Bone marrow (tissue), 2 donors: ENCODE measurements at places on chromosomes 3 and 15.

- DNase-seq = no peak
Measured at GRCh38 chr3:66486646-66487045, 14.2 kb downstream of the LRIG1 start.

GRCh38 chr3:142987707-142988106 lies 13.7 kb upstream of the U2SURP start:
- no peak for DNase-seq

DNA sequence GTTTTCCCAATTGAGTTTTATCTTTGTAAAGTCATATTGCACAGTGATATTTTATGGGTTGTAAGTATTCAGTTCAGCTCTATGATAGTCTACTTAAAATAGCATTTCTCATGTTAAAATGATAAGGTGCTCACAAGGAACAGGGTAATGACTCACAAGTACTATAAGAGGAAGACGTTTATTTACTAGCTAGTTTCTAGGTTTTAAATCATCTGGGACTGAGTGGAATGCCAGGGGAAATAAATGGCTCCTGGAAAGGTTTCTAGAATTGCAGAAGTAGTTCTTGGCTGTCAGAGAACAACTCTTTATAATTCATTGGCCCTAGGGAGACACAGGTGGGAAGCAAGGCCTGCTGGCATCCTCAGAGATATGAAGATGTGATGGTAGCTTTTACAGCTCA lies 112.8 kb downstream of the CHDH start:
- DNase-seq = no peak

DNA sequence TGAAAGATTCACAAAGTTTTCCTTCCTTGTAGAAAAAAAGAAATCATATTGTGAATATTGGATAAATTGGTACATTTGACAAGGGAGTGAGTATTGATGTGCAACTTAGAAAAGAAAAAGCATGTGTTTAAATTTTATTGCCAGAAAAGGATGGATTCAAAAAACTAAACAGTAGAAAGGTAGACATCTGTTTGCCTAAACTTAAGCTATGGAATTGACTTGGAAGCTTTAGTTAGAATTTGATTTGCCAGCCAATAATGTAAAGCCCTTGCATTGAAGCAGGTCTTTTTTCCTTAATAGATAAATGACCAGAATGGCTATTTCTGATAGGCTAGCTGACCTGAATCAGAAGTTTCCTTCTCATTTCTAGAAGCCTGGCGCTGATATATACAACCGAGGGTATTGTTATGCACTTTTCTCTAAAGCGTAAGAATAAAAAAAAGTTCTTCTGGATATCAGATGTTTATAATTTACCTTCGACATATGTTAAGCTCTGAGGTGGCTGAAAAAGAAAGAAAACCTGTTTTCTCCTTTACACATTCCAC lies 4.2 kb downstream of the RARB start:
- no peak for DNase-seq

DNA sequence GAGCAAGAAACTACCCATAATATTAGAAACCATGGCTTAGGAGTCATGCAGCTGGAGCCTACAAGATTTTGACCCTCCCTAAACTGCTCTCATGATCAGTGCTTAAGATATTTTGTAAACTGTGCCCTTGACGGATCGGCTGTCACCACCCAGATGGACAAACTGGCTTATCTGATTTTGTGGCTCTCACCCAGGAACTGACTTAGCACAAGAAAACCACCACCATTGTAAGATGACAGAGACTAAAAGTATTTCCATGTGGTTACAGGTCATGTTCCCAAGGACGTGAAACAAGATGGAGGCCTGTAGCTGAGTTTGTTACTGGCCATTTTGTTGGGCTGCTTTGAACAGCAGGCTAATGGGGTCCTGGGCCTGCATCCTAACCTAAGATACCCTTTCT lies 940.9 kb downstream of the OTOL1 start:
- no peak for DNase-seq

DNA sequence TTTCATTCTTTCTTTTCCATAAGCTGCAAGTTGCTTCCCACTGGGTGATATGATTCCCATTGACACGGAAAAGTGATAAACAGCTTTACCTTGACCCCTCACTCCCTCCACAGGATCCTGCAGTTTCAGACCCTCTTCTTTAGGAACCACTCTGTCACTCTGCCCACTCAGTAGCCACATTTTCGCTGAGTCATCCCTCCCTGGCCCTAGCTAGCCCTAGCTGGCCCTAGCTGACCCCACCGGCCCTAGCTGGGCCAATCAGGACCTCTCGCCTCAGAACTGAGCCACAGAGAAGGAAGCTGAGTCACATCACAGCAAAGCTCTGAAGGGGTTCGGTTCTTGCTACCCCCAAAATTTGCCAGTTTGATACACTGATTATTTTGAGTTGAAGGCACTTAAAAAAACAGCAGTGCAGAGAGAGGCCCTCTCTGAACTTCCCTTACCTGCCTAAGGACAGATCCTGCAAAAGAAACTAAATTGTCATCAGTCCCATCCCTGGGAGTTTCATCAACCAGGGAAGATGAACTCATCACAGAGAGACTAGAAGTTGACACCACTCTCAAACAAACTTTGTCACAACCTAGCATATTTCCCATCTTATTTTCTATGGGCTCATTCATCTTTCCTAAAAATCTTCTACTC lies 233.5 kb upstream of the PROK2 start:
- no peak for DNase-seq

- DNase-seq = no peak
Measured at GRCh38 chr3:169668072-169668956, 4.8 kb upstream of the MECOM start.

DNA sequence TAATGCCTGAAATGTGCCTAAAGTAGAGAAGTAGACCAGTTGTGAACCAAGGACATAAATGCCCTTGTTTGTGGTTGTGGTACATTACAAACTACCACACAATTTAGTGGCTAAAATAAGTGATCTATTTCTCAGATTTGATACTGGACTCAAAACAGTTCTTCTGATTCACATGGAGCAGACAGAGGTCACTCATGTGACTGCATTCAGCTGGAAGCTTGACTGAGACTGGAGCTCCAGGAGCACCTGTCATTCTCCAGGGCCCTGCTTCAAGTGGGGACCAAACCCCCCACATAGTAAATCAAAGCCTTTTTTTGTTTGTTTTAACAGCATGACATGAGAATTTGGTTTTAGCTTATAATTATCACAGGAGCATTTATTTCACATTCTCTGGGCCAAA lies 301.2 kb downstream of the OXSM start:
- DNase-seq = no peak

DNA sequence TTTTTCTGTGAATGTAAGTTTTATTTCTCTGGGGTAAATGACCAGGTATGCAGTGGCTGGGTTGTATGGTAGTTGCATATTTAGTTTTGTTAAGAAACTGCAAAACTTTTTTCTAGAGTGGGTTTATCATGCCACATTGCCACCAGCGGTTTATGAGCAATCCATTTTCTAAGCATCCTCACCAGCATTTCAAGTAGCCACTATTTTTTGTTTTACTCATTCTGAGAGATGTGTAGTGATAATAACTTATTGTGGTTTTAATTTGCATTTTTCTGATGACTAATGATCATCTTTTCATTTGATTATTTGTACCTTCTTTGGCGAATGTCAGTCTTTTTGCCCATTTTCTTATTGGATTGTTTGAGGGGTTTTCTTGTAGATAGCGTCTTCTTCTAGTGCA lies 56.2 kb downstream of the SPRED1 start:
- DNase-seq = no peak

DNA sequence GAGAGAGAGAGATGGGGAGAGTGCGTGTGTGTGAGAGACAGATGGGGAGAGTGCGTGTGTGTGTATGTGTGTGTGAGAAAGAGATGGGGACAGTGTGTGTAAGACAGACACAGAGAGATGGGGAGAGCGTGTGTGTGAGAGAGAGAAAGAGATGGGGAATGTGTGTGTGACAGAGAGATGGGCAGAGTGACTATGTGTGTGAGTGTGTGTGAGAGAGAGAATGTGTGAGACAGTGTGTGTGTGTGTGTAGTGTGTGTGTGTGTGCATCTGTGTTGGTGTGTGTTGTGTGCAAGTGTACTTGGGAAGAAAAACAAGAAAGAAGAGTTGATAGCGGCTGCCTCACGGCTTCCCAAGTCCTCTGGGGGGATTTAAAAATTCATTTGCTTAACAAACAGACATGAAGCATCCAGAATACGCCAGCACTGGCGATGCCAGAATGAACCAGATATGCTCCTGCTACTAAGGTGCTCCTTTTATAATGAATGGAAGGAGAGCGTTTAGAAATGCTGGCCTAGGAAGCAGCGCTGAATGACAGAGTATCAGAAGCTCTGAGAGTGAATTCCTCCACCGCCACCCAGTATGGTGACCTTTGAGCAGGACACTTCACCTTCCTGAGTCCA lies 186.1 kb upstream of the TSC22D2 start:
- no peak for DNase-seq

GRCh38 chr15:48435321-48435720 lies 104.1 kb downstream of the DUT start:
- DNase-seq = no peak

GRCh38 chr3:117920253-117920898 lies 1114.3 kb downstream of the IGSF11 start:
- DNase-seq = no peak

GRCh38 chr3:46213201-46213600 lies 5.1 kb upstream of the CCR1 start:
- DNase-seq = peak; percentile 55

DNA sequence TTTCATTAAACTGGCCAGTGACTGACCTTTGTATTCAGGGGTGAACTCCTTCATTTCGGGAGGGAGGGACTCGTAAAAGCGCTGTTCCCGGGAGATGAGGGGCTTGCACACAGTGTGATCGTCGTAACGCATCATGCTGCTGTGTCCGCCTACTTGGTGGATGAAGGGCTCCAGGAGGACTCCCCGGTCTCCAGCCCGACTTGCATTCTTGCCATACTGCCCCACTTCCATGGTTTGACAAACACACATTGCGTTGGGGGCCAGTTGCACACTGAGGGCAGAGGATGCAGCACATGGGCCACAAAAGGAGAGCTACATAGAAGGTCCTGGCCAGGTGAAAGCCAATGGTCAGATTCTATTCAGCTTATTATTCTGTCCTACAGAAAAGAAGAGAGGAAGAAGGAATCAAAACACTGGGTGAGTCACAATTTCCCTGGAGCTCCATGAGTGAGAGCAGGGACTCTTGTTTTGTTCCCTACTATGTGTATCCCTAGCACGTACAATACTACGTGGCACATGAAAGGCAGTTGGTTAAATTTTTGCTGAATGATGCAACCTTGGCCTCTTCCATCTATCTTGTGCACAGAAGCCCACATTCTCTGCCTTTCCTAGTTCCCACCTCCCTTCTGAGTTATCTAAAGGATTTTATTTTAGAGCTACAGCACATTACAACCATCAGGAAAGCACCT lies 24.2 kb upstream of the GMPPB start:
- DNase-seq = no peak

GRCh38 chr3:21357241-21357640 lies 393.8 kb downstream of the ZNF385D start:
- DNase-seq = no peak

DNA sequence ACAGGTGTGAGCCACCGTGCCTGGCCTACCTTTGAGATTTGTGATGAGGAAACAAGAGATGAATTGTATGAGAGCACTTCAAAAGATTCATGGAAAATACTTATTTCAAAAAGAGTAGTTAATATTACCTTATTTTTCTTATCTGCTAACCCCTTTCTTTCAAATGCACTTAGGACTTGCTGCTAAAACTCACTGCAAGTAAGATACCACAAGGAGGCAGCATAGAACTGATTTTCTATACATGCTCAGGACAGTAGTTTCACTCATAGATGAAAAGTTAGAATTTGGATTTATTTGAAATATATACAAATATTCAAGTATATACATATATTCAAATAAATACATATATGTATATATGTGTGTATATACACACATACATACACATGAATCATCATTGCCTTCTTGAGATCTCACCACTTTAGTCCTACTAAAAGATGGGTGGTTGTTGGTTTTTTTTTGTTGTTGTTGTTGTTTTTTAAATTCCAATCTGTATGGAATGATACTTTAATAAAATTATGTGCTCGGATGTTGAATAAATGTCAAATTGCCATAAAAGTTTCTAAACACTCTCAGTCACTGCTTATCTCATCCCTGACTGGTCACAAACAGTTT lies 2.4 kb downstream of the CCNDBP1 start:
- no peak for DNase-seq

GRCh38 chr3:45011756-45012508 lies 14.2 kb upstream of the CLEC3B start:
- no peak for DNase-seq

DNA sequence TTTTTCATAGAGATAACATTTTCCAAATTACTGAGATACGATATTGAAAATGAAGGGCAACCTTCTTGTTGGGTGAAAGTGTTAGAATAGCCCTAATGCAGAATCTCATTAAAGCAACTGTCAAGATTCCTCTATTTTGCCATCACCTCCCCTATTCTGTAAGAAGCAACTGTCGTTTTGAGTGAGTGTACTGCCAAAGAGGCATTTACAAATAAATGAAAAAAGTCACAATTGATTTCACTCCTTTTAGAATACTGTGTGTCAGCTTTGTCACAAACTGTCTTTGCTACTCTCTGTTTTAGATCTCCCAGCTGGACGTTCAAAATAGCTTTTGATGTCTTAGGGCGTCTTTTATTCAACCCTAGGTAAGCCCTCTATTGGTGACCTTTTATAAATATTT lies 322.8 kb upstream of the NAALADL2 start:
- DNase-seq = no peak

- no peak for DNase-seq
Measured at GRCh38 chr3:126136428-126137220, 43.8 kb downstream of the ALDH1L1 start.

- DNase-seq = no peak
Measured at GRCh38 chr15:89393056-89393455, 58.4 kb upstream of the POLG start.

DNA sequence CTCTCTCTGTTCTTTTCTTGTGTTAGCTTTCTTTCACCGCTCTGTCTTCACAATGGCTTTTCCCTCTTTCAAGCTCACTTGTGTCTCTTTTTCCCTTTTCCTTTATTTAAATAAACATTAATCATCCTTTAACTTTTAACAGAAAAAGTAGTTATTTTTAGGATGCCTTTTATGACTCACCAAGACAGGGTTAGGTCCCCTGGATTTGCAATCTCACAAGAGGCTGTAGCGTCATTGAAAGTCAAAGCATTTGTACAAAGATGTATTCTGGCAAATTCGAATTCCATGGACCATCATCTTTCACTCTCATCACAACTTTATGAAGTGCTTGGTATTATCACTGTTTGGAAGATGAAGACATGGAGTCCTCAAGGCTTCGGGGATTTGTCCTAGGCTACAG lies 34.8 kb upstream of the MCTP2 start:
- no peak for DNase-seq
